ENCODE measurements at places on chromosomes 4 and X.

- no peak for DNase-seq
Measured at GRCh38 chrX:115940348-115940747, 230.2 kb upstream of the AGTR2 start.

DNA sequence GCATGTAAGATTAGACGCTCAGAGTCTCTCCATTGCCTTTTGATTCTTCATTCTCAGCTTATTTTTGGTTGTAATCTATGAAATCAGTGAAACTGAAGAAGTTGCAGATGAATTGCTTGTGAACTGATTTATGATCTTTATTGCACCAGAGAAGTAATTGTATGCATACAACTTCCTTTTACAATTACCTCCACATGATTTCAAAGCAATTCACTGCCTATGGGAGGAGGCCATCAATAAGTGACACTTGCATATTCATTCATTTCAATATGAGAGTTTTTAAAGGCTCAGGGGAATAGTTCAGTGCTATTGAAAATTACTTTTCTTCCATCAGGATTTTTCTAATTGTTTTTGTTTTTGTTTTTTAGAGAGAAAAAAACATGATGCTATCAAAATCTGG lies 222.3 kb downstream of the NKX6-1 start:
- DNase-seq: no peak

DNA sequence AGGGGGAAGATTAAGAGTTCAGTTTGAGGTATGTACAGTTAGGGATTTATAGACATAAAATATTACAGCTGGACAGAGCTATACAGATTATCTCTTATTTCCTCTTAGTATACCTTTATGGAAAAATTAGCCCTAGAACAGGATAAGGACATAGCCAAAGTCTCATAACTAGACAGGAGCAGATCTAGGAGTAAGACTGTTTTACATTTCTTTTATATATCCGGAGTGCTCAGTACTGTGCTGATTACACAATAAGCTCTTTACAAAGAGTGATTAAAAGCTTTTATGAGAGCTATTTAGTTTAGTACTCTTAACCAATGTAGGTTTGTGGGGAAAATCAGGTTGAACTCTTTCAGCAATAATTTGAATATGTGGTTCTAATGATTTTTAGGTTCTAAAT lies 105.8 kb downstream of the TBX22 start:
- no peak for DNase-seq

DNA sequence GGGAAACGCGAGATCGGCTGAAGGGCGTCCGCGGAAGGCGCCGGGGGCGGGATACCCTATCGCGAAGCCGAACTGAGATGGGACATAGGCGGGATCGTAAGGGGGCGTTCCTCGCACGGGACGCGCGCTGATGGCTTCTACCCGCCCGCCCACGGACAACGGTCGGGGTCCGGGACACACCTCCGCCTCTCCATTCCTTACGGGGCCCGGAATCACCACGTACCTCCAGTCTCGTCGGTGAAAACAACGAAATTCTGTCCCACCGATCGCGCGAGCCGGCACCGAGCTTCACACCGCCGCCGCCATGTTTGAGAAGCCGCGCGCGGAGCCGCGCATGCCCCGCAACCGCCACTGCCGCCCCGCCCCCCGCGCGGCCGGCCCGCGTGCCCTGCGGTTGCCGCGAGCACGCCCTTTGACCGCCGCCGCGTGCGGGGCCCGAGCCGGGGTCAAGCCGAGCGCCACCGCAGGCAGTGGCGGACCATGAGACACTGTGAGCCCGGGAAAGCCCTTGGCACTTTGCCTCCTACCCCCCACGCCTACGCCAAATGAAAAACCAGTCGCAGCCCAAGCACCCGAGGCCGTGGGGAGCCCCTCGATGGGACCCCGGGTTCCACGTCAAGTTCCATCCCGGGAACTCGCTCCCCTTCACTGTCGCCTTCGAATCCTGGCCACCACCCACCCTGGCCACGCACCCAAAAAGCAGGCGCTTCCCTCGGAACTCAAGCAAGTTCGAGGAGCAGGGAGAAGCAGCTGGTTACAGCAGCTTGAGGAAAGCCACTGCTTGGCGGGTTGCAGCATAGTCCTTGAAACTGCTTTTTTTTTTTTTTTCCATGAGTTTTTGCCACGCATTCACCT lies at the start of gene SCML2:
SCML2 (minus strand) TSS at position 320 of the 855 bp plus-strand sequence. CDS start 20,617 bp downstream, outside the sequence.
- DNase-seq: peak; percentile 24

GRCh38 chr4:158895797-158896576 lies 127.2 kb downstream of the FNIP2 start:
- no peak for DNase-seq

- no peak for DNase-seq
Measured at GRCh38 chr4:129355516-129355915, 259.6 kb downstream of the C4orf33 start.

DNA sequence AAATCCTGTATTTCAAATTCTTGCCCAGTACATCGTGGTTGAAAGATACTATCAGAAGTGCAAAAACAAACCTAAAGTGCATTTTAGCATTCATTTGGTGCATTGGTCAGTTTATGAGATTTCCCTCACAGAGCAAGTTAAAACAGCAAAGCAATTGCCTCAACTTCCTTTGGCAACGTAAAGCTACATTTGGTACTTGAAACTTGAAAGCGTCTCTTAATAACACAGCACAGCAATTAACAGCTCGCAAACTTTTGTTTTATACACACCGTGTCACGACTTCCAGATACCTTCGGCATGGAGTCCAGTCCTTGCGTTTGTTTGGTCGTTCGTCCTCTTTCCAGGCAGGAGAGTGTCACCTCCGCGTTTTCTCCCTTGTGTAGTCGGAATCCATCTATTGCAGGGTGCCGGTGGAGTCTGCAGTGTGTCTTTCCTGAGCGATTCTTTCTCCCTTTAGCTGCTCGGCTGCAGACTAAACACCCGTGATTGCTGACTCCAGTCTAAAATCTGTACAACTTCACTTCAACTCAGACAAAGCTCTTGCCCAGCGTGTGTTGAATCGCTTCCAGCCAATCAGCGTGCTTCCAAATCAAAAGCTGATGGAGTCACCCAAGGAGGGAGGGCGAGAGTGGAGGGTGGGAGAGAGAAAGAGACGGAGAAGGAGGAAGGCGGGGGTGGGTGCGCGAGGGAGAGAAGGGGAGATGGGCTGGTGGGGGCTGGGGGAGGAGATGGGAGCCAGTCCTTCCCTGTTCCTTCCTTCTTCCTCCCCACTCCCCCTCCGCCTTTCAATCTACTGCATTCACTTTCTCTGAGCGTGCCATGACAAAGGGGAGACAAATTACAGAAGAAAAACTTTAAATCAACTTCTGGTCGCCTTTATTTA lies at the start of gene PCDH18:
PCDH18 (minus strand) TSS at position 509 of the 883 bp plus-strand sequence; CDS start at position 103, 406 bp downstream.
- DNase-seq: no peak

GRCh38 chr4:106421441-106422296 lies 53.1 kb upstream of the GIMD1 start:
- DNase-seq: no peak

DNA sequence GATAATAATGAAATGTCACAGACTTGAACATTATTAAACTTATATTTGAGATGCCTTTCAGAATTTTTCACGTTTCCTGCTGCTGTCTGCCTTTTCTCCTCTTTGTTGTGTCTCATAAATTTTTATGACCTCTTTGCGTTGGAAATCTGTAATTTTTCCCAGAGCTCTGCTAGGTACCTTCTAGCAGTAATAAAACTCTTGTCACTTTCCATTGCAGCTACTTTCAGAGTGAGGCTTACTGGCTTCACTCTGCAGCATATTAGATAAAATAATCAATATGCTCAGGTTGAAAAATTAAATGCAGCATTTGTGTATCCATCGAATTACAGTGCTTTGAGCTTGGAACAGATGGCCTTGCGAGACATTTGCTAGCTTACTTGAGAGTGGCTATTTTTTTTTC lies 689.0 kb downstream of the GRID2 start:
- no peak for DNase-seq

DNA sequence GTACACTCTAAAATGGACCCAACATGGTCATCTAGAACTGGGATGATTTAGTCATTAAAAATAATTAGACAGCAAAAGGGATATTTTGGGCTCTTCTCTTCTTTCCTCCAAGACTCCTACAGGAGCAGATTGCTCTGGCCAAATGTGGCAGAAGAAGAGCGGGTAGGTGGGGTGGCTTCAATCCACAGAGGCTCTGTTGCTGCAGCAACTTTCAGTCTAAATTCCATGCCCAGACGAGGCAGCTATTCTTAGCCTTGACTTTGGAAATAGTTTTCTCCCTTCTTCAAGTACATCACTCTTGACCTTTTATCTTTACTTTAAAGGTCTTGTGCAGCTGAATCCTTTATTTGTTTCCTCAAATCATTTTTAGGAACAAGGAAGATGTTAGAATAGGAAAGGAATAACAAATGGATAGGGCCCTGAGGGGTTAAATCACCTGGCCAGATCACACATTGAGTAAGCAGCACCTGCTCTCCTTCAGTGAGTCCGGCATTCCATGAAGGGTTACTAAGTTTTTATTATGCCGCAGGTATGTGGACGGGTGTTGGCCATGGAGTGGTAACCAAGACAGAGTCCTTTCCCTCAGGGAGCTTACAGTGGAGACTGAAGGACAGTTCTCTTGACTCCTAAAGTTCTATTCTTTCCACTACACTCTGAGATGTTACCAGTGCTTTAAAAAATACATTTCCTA lies 19.3 kb upstream of the SORBS2 start:
- DNase-seq: no peak

- DNase-seq: no peak
Measured at GRCh38 chr4:34158878-34159277, 2085.4 kb downstream of the ARAP2 start.

GRCh38 chrX:109775386-109775785 lies 42.3 kb upstream of the ACSL4 start:
- no peak for DNase-seq

DNA sequence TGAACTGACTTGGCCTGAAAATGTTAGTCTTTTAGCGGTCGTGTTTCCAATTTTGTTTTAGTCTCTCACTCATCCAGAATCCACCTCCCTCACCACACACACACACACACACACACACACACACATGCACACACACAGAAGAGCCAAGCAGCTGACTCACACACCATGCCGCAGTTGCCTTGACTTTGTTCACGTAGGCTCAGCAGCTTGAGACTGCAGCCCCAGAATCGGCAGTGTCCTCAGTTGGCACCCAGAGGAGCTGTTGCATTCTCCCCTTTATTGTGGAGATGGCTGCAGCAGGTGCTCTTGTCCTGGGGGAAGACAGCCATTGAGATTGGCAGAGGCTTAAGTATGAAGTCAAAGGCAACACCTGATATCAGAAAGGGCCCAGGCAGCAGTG lies 20.9 kb upstream of the XPNPEP2 start:
- no peak for DNase-seq

GRCh38 chrX:16300831-16301230 lies 133.6 kb downstream of the MAGEB17 start:
- DNase-seq: no peak

GRCh38 chr4:90889171-90889570 lies 762.0 kb downstream of the CCSER1 start:
- DNase-seq: no peak

Data from T-cell (primary cell).